Breast epithelium (tissue), 4 donors: ENCODE measurements at places on chromosomes 12 and 14. TPM values are rescaled to one million over a fixed set of nuclear protein-coding genes. Genes with fewer than 3 reads are reported as not detected.

ADAMTS20 gene
- total RNA-seq = not detected

FIGNL2 gene
- total RNA-seq = 1.3 TPM

CABP1 gene
- not detected for total RNA-seq

AMDHD1 gene
- 0.98 TPM for total RNA-seq
